Activated CD4-positive, alpha-beta T cell treated with anti-CD3 and anti-CD28 coated beads for 4 hours (primary cell): ENCODE measurements at places on chromosomes 1 and 21.

DNA sequence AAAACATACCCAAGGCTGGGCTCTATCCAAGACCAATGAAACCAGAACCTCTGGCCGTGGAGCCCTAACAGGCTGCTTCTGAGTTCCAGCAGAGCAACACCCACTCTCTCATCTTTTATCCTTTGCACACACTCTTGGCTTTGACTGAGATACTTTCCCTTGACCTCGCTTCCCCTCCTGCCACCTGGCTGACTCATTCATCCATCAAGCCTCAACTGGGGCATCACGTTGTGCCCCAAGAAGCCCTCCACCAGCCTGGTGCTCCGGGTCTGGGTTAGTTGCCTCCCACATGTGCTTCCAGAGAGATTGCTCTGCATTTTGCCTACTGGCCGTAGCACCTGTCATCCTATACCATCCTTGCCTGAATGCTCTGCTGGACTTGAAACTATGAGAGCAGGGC is 34.5 kb upstream of the SERBP1 start:
- DNase-seq, result no peak

DNA sequence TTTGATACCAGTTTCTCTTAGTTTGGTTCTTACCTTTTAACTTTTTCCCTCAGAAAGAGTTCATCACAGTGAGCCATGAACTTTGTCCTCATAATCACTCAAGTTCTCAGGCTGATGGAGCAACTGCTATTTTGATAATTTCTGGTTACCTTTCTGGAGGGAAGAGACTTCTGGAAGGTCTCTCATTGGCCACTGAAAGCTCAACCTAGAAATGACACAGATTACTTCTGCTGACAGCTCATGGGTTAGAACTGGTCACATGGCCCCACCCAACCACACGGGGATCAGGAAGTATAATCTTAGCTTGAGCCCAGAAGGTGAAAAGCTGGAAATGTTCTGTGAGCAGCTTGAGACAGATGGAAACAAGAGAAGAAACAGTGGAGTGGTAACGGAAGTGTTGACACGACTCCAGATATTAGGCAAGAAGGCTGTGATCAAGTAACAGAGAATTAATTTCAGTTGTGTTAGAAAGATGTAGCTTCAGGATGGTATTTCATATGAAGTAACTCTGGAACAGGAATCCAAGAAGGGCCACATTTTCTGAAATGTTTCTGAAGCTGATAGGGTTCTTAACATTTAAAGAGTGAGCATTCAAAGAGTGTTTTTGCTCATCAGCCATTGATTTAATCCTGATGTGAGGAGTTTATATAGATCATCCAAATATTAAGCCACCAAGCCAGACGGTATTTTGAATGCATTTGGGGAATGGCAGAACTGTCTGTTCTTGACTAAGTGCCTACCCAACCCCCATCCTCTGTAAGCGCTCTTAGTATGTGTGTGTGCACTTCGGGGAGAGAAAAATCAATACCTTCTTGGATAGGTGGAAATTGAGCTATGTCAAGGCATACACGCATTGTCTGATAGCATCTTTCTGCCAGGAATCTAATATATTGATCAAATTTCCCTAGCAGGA is 21.9 kb upstream of the XPR1 start:
- no peak for DNase-seq

DNA sequence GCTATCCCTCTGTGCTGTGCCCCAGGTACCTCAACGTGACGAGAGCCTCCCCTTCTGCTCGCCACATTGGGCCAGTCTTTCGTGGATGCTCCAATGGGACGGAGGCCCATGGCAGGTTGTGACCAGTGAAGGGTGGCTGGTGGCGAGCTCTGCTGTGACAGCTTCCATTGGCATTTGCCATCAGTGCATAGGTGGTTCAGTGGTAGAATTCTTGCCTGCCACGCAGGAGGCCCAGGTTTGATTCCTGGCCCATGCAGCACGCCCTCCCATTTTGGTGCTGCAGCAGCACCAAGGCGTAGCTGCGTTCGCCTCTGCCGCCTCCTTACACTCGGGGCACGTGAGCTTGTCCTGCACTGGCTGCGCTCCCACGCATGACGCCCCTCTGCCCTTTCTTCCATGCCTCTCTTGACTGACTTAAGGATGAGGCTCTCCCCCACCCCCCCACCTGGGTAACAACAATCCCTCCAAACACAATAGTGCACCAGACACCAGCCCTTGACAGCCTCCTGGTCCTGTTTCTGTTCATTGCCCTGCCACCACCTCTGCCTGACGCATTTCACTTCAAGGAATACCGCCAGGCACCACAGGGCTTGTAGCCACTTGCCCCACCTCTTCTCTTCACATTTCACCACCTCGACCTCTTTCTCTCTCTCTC is 24.7 kb upstream of the FCGR2A start:
- no peak for DNase-seq

- DNase-seq, result no peak
Measured at GRCh38 chr1:185151215-185151614, 5.5 kb downstream of the TRMT1L start.

DNA sequence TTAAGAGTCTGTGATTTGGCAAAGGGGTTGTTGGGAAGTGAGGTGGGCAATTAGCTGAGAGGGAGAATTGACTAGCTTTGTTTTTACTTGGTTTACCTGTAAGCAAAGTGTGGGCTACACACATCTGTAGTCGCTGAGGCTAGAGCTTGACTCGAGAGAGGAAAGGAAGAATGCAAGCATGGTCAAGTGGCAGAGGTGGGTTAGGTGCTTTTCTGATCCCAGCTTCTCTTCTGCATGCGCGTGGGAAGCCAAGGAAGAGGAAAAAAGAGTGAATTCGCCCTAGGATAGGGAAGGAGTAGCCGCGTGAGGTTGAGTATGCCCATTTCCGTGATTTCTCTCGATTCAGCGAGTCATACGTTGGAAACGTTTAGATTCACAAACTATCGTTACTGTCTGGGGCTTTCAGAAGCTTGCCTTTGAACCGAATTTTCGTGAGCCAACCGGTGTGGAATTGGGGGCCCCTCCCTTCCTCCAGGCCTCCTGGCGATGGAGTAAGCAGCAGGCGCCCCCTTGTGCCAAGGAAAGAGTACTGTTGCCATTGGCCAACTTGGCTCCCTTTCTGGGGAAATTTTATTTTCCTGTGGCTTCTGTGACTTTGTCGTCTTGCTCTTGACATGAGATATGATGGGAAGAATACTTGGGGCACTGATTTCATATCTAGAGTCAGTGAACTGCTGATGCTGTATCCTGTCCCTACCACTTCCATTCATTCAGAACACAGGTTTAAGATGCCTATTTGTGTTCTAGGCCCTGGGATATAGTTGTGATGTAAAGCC is 1.3 kb downstream of the PIGV start:
- peak; percentile 91 for DNase-seq

GRCh38 chr21:45050797-45051489 is 23.4 kb upstream of the ADARB1 start:
- DNase-seq, result no peak

GRCh38 chr1:14049965-14050364 is 350.0 kb downstream of the PRDM2 start:
- no peak for DNase-seq

GRCh38 chr21:36073181-36073580 is 3.4 kb downstream of the CBR1 start:
- DNase-seq, result no peak

GRCh38 chr1:26282401-26282918 is 2.6 kb downstream of the SH3BGRL3 start:
- no peak for DNase-seq

- DNase-seq, result no peak
Measured at GRCh38 chr1:98766255-98766654, 104.7 kb downstream of the SNX7 start.

- no peak for DNase-seq
Measured at GRCh38 chr1:192439373-192440025, 122.7 kb downstream of the RGS21 start.

DNA sequence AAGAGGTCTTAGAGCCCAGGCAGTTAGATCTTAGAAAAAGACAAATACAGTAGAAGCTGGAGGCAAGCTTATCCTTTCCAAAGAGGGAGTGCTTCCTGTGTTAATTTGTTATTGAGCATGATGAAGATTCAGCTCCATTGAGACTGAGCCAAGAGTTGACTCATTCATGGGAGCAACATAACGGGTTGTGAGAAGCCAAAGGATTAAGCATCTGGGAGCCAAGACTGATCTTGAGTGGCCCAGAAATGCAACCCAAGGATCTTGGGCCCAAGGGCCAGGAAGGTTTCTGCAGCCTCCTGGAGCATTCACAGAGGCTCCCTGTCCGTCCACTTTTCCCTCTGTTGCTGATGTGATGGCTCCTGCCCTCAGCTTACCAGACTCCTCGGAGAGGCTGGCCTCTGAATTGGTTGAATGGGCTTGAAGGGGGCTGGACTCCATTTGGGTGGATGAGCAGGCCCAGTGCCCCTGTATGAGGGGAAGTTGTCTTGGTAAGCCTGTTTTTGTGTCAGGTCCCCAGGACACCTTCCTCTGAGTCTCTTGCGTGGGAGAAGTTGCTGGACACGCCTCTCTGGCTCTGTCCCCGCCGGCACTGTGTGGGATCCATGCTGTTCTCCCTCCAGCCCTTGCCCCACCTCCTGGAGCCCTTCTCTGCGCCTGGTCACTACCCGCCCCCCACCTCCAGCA is 42.4 kb downstream of the PDE9A start:
- DNase-seq, result no peak

DNA sequence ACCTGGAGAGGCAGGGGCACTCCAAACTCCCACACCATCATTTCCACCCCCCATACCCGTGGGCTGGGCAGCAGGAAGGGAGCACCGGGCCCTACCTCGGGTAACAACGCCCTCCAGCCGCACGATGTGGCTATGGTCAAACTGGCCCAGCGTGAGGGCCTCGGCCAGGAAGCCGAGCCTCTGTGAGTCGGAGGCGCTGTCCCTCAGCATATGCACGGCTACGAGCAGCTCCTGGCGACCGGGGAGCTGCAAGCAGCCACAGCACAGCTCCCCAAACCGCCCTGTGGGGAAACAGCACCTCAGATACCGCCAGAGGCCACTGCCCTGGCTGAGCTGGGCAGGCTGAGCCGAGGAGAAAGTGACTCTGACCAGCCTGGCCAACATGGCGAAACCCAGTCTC is 29.2 kb downstream of the CDCA8 start:
- no peak for DNase-seq

DNA sequence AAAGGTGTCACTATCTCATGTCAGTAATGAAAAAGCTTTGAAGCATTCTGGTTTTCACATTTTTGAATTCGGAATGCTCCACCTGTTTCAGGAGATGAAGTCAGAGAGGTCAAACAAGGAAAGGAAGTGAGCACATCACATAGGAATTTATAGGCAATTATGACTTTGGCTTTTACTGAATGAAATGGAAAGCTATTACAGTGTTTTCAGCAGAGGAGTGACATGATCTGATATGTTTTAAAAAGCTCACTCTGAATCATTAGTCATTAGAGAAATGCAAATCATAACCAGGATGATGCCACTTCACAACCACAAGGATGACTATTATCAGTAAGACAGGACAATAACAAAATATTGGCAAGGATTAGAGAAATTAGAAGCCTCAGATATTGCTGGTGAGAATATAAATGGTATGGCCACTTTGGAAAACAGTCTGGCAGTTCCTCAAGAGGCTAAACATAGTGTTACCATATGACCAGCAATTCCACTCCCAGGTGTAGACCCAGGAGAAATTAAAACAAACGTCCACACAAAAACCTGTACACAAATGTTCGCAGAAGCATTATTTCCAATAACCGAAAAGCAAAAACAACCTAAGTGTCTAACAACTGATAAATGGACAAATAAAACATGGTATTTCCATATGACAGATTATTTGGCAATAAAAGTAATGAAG is 7.5 kb downstream of the TAF1A start:
- no peak for DNase-seq

DNA sequence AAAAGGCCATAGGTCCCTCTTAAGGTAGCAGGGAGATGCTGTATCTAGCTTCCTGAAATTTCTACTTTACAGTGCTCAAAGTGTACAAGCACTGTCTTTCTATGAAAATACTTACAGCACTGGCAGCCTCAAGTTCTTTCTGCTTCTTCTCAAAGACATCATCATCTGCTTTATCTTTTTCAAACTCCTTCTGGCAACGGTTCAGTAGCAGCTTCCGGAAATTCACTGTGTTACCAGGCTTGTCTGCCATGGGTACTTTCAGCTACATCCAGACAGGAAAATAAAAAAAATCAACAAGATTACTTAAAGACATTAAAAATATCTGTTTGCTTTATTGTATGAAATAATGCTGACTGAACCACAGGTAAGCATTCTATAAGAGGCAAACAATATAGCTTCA is 77.9 kb upstream of the HP1BP3 start:
- DNase-seq, result no peak

DNA sequence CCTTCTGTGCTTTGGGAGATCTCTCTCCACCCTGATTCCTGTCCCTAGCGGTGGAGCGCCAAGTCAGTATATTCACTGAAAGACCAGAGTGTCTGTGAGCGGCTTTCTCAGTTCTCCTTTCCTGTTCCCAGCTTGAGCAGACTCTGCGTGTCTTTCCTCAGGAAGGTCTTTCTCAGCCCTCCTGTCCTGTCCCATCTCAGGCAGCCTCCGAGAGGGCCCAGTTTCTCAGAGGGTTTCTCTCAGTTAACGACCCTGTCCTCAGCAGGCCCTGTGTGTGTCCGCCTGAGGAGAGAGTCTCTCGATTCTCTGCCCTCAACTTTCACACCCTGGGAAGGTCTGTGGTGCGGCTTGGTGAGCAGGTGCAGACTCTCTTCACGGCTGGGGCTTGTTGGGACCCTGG is 34.0 kb upstream of the CHIT1 start:
- no peak for DNase-seq

DNA sequence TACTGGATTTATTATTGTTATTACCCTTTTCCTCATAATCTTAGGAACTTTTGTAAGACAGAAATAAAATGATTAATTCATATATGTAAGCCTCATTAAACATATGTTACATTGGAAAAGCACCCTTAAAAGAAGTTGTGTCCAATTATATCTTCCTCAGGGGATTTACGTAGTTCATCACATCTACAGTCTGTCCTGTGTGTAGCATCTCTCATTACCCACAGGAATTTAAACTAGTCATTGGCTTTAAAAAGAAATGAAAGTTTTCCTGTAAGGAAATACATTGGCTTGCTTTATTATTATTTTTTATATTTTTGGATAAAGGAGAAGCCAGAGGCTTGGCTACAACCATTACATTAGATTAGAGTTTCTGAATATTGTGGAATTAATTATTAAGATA is 56.1 kb downstream of the SWT1 start:
- DNase-seq, result no peak

DNA sequence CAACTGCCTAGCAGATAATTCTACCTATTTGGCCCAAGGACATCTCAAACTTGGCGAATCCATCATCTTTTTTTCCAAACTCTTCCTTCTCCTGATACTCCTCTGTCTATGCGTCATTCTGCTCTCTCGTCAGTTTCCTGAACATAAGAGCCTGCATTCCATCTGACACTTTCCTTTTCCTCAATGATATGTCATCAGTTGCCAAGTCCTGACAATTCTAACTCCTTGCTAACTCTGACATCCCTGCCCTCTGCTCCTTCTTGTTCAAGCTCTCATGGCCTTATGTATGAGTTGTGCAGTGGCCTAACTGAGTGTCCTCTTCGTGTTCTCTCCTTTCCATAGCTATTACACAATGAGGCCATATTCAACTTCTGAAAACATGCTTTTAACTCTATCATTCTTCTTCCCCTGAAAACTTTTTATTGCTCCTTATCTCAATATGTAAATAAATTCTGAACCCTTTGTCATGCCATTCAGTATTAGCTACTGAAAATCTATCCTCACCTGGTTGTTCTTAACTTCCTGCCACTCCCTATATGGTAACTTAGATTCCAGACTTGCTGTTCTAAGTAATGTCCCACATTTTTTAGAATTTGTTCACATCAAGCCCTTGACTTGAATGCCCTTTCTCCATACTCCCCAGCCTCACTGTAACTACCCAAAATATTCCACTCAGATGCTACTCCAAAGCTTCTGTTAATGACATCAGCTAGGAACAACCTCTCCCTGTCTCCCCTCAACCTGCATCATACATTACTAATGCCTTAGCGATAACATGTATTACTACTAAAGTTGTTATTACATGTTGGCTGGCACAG is 11.5 kb downstream of the PALMD start:
- no peak for DNase-seq
